ENCODE measurements at places on chromosomes 11 and 22. TPM values are rescaled to one million over a fixed set of nuclear protein-coding genes. Genes with fewer than 3 reads are reported as not detected.

- no peak for DNase-seq
These were observed 3.8 kb upstream of the SHISAL1 start for GRCh38 chr22:44316393-44317122.

The FXYD2 gene
- total RNA-seq = not detected

DNA sequence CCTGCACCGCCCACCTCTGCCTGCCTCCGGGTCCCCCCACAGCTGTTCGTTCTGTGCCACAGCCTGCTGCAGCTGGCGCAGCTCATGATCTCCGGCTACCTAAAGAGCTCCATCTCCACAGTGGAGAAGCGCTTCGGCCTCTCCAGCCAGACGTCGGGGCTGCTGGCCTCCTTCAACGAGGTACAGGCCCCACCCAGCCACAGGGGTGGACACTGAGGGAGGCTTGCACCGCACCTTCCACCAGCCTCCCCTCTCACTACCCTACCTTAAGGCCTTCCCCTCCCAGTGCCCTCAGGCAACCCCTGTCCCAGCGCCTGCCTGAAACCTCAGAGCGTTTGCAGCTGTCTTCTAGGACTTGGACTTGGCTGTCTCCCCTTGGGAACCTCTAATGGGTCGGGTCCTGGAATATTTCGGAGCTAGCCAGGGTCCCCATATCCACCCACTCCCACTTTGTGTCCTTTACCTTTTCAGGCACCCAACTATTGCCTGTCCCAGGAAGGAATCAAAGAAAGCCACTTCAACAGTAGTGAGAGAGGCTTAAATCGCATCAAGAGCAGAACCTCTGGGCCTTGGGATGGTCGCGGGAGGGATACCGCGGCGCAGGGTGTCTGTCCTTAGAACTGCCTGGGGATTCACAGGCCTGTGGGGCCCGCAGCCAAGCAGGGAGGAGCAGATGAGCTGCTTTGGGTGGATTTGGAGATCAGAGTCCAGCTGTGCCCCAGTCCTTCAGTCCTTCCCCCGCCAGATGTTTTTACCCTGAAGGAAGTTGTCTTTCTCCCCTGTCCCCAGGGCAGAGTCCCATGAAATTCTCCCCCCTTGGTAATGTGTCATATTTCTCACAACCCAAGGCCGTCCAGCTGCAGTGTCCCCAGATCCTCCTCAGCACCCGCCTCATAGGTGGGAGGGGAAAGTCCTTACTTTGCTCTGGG lies 13.3 kb downstream of the SLCO2B1 start:
- DNase-seq = no peak

DNA sequence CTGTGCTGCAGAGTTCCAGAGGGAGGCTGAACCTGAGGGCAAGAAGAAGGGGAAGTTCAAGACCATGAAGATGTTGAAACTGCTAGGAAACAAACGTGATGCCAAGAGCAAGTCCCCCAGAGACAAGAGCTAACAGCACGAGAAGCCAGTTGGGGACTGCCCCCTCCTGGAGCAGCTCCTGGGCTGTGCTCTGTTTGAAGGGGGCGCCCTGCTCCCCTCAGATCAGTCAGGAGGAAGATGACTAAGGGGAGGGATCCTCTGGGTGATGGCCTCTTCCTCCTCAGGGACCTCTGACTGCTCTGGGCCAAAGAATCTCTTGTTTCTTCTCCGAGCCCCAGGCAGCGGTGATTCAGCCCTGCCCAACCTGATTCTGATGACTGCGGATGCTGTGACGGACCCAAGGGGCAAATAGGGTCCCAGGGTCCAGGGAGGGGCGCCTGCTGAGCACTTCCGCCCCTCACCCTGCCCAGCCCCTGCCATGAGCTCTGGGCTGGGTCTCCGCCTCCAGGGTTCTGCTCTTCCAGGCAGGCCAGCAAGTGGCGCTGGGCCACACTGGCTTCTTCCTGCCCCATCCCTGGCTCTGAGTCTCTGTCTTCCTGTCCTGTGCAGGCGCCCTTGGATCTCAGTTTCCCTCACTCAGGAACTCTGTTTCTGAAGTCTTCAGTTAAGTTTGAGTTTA lies 12.6 kb downstream of the C22orf23 start:
- no peak for DNase-seq

The NCF4 gene
- not detected for total RNA-seq

DNA sequence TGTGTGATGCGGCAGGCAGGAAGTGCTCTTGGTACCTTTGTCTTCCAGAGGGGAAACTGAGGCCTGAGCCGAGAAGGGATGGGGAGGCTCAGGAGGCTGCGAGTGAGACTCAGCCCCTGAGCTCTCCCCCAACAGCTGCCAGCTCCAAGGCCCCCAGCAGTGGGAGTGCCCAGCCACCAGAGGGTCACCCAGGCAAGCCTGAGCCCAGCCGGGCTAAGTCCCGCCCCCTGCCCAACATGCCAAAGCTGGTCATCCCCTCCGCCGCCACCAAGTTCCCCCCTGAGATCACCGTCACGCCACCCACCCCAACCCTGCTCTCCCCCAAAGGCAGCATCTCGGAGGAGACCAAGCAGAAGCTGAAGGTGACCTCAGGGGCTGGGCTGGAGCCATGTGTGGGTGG lies 3.8 kb upstream of the SUSD2 start:
- DNase-seq = no peak

- DNase-seq = no peak
These were observed 332 bp upstream of the HMGXB4 start for GRCh38 chr22:35257002-35257320.

Data from endothelial cell (in vitro differentiated cells).